ENCODE measurements at places on chromosomes 2 and 18.

GRCh38 chr2:241224018-241224850 lies 35.8 kb downstream of the ANO7 start:
- peak; percentile 54 for DNase-seq

- no peak for DNase-seq
Measured at GRCh38 chr2:68762665-68763064, 28.1 kb downstream of the ARHGAP25 start.

DNA sequence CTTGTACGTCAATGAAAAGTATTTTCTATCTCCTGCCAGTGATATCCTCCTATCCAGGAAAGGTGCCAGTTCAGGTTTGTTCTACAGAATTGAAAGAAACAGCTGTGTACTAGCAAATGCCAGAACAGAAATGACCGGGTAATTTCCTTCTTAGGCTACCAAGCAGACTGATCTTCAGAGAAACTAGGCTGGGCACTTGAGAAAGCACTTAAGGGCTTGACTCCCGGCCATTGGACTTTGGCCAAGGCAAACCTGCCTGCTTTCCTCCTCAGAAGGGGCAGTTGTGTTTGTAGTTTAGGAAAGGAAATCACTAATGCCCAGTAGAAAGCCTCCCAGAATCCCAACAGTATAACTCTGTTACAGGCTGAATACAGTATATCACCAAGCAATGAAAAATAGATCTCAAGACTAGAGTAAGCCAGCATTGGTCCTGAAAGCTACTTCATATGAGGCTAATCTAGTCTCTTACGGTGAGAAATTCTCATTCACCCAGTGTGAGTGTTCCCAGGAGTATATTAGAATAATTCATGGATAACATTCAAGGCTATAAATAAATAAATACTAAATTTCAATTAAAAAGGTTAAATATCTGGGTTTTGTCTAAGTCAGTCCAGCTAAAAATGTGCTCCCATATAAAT lies 43.0 kb upstream of the COL5A2 start:
- DNase-seq: no peak

GRCh38 chr2:146370826-146371225 lies 1474.0 kb upstream of the ACVR2A start:
- no peak for DNase-seq

DNA sequence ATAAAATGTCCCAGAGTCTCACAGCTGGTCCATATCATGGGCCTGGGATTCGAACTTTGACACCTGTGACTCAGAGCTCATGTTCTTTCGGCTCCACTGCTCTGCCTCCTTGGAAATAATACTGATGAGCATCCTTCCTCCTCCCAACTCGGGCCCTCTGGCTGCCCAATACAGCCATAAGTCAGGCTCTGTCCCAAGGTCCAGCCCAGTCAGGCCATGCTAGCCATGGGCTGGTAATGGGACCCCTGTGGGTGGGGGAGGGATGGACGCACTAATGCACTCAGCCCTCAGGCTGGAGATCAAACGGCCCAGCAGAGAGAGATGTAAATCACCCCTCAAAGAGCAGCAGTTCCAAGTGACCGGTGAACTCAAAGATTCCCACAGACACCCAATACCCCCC lies 61.1 kb downstream of the DDX1 start:
- no peak for DNase-seq

DNA sequence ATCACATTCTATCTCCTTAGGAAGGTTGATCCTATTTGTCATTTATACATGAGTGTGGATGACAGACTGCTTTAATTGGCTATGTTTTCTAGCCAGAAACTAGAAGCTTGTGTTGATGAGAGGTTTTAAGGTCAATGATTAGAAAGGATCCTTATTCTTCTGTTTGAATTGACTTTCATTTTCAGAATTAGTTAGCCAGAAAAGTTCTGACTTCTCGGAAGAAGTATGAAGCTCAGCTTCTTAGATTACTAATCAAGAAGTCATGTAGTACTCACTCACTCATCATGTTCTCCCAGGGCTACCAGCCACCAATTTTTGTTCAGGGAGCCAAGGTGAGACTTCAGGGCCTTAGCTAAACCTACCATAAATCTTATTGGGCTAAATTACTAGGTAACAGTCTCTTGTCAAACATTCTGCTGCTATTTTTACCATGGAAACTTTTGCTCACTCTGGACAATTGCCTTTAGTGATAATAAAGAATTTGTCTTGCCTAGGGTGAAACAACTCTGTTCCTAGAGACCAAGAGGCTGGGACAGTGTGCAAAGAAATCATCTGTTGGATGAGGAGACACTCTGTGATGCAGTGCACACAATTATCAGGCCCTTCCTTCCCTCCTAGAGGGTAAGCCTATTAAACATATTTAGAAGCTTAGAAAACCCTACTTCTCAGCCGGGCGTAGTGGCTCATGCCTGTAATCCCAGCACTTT lies 111.6 kb upstream of the DNMT3A start:
- DNase-seq: no peak

DNA sequence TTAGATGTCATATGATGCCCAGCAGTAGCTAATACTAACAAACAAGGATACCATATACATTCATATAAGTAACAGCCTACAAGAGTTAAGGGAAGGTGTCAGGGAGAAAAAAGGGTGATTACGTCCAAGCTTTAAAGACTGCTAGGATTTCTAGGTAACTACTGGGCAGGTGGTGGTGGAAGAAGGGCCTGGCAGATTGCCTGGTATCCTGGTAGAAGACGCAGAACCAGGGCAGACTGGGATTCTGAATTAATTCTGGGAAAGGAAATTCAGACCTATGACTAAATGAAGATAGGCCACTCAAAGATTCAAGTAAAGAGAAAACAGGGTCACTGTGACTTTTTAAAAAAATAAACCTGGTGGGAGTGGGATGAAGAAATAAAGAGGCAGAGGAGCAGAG lies 31.9 kb downstream of the NDUFA10 start:
- DNase-seq: no peak

DNA sequence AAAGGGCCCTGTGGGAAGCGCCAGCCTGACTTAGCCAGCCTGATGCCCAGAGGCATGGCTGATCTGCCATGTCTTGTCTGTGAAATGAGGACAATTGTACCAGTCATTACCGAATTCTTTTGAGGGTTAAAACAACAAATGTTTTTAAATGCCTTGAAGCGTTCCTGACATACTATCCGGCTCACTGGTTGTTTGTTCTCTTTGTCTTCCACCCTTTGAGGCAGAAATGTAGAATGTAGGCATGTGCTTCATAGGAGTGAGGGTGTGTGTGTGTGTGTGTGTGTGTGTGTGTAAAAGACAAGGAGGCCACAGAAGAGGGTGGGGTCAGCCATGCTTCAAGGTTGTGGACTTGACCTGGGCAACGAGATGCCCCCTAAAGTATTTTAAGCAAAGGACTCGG lies 35.5 kb downstream of the TGFBRAP1 start:
- no peak for DNase-seq

DNA sequence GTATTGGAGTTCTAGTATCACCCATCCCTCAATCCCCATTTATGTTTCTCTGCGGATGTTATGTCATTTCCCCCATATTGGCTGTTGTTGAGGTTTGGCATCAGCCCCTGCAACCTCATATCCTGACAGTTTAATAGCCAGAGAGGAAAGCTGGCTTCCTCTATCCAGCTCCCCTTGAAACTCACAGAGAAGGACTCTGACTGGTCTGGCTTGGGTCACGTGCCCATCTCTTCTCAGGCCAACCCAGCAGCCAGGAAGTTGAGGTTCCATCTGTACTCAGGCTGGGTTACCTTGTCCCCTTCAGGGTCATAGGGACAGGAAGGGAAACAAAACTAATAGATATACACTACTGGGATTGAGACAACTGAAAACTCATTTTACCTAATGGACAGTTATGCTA lies 148.0 kb upstream of the SLC14A2 start:
- no peak for DNase-seq

DNA sequence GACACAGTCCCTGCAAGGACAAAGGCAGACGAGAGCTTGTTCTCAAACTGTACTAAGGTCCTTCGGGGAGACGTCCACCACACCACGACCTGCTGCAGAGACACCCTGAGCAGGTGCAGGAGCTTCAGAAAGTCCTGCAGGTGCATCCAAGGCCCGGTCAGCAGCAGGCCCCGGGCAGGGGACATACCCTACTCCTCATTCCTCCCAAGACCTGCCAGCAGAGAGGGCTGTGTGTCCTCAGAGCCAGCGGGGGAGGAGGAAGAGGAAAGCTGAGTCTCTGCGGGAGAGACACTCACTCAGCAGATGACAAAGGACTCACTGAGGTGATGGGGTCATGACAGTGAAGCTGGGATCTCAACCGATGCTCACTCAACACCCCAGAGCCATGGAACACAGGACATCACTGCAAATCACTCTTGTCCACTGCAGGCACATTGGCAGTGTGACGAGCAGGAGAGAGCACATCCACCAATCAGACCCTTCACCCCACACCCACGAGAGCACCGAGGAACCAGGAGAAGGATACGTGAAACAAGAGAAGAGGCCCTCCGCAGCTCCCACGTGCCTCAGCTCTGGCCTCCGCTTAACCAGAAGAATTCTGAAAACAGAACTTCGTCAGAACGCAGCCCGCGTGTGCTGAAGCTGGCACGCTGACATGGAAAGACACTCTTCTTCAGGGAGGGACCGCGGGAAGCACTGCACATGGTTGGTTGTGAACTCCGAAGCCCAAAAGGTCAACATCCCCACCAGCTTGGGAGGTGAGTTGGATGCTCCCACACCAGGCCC lies 9.3 kb downstream of the HDAC4 start:
- DNase-seq: no peak

GRCh38 chr2:48145845-48146452 lies 239.7 kb upstream of the FBXO11 start:
- DNase-seq: no peak

DNA sequence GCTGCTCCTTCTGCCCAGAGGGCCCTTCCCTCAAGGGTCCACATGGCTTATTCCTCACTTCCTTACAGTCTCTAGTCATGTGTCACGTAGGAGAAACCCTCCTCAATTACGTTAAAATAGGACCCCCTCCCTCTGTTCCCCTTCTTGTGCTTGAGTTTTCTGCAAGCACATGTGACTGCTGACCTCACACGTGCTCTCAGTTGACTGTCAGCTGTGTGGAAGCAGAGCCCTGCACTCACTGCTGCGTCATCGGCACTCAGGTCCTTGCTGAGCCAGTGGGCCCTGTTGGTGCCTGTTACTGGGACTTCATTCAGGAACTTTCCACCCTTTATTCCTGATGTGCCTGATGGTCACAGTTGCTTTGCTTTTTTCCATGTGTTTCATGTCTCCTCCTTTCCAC lies 11.1 kb downstream of the ATG16L1 start:
- DNase-seq: no peak

DNA sequence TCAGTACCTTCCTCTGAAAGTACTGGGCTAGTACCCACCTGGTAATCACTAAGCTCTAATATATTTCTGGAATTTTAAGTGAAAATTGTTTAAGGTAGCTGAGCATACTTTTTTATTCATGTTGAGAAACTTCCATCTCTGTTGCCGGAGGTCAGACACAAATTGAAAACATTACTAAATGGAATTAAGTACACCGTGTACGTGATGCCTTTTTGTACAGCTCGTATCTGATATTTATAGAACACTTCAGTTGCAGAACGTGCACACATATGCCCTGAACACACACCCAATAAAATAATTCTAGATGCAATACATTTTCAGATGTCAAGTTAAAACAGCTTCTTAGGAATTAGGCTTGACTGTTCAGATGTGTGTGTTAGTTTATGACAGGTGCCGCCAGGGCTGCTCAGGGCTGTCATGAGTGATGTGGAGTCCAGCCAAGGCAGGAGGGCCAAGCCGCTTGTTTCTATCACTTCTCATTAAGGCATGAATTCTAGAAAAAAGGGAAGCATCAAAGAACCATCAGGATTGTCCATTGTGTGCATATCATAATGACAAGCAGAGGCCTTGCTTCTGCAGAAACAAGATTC lies 80.9 kb upstream of the FOSL2 start:
- no peak for DNase-seq
